ENCODE measurements at places on chromosomes 6 and 20. TPM values are rescaled to one million over a fixed set of nuclear protein-coding genes. Genes with fewer than 3 reads are reported as not detected.

Gene C20orf202
- total RNA-seq: 0.92 TPM

Gene MAFB
- total RNA-seq: 2.1 TPM

Gene FOXP4
- total RNA-seq: 32.5 TPM

Gene ZNF512B
- total RNA-seq: 40.8 TPM

Gene MTFR2
- total RNA-seq: 1.4 TPM

Gene CLPSL2
- not detected for total RNA-seq

Gene BPHL
- 35.4 TPM for total RNA-seq

Gene DUSP15
- 2.1 TPM for total RNA-seq

Gene HMGN4
- total RNA-seq: 27.2 TPM

Gene OR2J3
- total RNA-seq: not detected

Gene RCAN2
- total RNA-seq: 17.0 TPM

Gene GRM1
- 0.23 TPM for total RNA-seq

Gene OVOL2
- total RNA-seq: not detected

Gene LST1
- total RNA-seq: 1.7 TPM

Gene HLA-DQB1
- 22.0 TPM for total RNA-seq

Gene KHDC1L
- total RNA-seq: not detected

Gene HLA-DQB2
- 0.31 TPM for total RNA-seq

Gene C6orf52
- total RNA-seq: 1.6 TPM

Gene LAMP5
- total RNA-seq: 0.80 TPM

Gene NOX3
- not detected for total RNA-seq

Gene ZKSCAN3
- total RNA-seq: 9.5 TPM

Gene RRAGD
- total RNA-seq: 9.8 TPM

Gene DEFB124
- total RNA-seq: not detected

Gene NHSL1
- total RNA-seq: 72.3 TPM

Gene OR12D1
- not detected for total RNA-seq

Gene NKX2-4
- not detected for total RNA-seq

Gene MAS1
- total RNA-seq: not detected

Gene RNF182
- 2.7 TPM for total RNA-seq

Gene OPRM1
- total RNA-seq: not detected
